Stimulated activated CD8-positive, alpha-beta memory T cell treated with anti-CD3 and anti-CD28 coated beads, Interleukin-7, amount 100 ng/mL, for 4 hours (primary cell): ENCODE measurements at places on chromosomes 12 and 14.

DNA sequence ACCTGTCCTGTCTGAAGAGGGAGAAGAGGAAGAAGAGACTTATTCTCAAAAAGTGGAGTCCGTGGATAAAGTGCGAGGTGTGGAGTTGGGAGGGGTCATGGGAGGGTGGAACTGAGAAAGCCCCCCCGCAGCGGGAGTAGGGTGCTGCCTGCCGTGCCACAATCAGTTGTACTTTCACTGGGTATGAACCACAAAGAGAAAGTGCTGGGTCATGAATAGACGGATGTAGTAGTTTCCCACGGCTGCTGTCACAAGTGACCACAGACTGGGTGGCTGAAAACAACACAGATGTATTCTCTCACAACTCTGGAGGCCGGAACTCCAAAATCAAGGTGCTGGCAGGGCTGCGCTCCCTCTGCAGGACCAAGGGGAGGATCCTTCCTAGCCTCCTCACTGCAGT, 5.5 kb downstream of the DNAH10 start:
- peak; percentile 22 for DNase-seq

DNA sequence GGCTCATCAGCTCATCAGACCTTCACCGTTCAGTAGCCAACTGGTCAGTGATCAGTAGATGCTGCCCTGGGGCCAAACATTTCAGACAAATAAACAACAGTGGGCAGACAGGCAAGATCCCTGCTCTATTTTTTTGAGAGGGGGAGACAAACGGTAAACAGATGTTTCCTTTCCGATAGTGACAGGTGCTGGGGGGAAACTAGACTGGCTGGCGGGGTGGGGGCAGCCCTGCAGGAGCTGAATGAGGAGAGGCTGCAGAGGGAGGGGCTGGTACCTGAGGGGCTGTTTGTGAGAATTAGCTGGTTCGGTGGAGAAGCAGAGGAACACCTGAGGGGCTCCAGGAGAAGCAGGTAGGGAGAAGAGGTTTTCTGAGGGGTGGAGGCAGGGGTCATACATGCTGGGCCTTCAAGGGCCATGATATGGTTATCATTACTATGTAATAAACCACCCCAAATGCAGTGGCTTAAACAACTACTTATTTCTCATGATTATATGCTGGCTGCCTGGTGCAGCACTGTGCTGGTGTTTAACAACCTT, 8.2 kb upstream of the GOLGA3 start:
- DNase-seq, result no peak

DNA sequence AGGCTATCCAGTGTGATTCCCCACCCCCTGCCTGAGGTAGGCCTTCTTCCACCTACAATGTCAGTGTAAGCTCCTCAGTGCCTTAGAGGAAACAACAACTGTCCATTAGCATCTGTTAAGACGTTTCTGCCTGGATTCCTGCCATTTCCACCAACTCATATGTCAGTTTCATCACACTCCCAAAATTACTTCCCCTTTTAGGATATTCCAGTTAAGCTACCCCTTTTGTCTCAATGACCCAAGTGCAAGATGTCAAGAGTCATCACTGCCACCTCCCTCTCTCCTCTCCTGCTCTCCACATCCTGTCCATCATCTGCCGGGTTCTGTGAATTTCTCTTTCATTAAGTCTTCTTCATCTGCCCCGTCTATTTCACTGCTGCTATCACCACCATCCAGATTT, 189.4 kb downstream of the DPF3 start:
- DNase-seq, result no peak

DNA sequence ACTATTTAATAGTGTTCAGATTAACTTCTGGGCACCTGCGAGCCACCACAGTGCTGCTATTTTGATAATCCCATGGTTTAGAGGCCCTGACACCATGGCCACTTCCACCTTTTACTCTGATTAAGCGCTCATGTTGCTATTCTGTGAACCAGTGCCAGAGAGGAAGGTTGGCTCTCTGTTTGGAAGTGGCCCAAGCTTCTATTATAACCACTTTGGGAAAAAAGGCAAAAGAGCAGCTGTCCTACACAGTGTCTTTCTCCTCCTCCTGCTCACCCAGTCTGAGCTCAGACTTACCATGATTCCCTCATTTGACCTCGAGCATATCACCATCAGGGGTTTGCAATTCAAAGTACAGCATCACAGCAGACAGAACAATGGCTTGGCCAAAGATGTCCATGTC, 23.3 kb downstream of the DYRK2 start:
- DNase-seq, result no peak

GRCh38 chr12:131597333-131597732, 113.6 kb upstream of the SFSWAP start:
- no peak for DNase-seq

GRCh38 chr14:68932231-68932630, 46.9 kb downstream of the ACTN1 start:
- no peak for DNase-seq

- DNase-seq, result no peak
Observed at GRCh38 chr12:128474916-128475315, 207.9 kb downstream of the TMEM132C start.

DNA sequence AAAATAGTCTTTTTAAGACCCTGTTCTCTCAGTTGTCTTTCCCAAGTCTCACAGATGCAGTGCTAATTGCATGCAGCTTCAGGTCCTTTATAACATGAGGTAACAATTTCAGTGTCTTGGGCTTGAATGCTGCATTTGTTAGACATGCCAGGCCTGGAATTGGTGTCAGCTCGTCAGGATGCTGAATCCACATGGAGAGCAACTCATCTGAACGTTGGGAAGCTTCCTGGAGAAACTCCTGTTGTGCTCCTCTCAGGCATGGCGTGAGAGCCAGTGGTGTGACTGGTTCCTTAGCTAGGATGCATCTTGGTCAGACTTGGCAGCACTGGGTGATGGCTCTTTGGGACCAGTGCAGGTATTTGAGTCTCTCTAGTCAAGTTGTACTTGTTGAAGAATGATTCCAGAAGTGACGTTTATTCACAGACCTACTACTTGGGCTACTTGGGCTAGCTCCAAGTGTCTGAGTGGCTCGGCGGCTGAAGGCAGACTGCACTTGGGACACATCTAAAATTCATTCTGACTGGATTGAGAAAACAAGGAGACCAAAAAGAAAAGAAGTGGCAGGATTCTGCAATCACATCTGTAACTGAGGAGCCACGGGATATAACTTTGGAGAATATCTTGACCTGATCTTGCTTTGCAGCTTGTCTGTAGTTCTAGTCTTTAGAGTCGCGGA, 134.8 kb upstream of the ARHGAP5 start:
- no peak for DNase-seq

DNA sequence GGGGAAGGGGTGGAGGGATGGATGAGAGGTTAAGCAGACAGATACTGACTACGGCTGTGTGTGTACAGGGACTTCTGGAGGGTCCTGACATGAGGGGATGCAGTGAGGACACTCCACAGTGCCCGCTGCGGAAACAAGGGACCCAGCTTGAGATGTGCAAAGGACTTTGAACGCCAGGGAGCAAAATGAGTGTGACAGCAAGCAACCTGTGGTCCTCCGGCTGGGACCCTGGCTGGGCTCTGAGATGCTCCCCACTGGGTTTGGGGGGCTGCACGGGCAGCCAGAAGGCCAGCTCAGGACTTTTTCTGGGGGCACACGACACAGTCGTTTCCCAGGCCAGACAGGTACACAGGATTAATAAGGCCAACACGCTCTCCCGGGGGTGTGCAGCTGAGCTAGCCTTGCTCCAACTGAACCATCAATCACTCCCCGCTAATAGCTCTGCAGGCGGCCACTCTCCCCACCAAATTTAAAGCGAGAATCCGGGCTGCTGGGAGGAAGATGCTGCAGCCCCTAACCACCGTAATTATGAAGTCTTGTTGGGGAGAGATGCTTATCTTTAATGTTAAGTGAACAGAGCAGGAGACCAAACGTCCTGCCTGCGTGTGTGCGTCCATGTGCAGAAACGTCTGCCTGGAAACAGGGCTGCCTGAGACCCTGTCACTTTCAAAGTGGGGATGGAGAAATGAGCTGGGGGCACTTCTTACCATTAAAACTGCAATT, 51.6 kb upstream of the DLK1 start:
- DNase-seq, result no peak

GRCh38 chr12:110733900-110734299, 8.8 kb downstream of the PPP1CC start:
- no peak for DNase-seq

GRCh38 chr12:62681306-62681705, 214.7 kb downstream of the MON2 start:
- no peak for DNase-seq

GRCh38 chr12:6226002-6226678, 25.9 kb downstream of the CD9 start:
- no peak for DNase-seq

DNA sequence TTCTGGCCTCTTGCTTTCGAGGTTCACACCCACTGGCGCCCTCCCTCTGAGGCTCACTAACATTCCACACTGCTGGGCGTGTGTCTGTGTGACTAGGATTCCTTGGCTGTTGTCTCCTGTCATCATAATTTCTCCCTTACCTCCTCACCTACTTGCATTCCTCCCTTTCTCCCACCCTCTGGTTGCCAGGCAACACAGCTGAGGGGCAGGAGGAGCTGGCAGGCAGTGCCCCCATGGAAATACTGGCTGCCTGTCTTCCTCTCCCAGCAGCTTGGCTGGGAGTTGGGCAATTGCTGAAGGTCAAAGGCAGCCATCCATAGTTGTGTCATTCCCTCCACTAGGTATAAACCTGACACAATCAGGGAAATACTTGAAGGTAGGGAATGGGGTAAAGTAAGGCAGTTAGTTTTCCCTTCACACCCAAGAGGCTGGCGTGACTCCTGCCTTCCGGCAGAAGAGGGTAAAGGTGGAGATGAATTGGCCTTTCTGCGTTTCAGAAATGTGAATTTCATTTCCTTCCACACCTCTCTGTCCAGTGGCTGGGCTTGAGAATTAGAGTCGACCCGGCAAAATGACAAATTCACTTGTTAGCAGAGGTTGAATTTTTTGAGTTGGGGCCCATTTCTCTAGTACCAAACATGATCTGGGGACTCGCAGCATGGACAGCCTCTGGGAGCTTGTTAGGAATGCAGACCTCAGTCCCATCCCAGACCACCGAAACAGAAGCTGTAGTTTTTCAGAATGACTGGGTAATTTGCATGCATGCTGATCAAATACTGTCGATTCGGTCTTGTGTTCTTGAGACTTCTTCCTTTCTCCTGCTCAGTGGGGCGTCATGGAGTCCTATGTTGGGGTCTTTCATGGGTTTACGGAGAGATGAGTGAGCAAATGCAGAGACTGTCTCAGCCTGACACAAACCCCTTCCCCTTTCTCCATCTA, 24.3 kb upstream of the EMP1 start:
- no peak for DNase-seq

DNA sequence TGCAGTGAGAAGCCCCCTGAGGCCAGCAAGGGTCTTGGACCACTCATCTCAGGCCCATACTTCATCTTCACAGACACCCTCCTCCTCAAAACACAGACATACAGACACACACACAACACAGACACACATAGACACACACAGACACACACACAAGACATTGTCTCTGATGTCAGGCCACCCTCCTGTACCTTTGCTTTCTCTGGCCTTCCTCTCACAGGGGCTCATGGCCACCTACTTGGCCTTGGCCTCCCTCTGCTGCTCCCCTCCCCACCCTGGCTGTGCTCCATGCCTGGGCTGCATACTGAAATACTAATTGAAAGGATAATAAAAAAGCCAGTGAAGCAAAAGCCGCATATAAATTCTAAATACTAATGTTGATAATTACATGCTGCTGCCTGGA, 1.6 kb upstream of the SYNDIG1L start:
- no peak for DNase-seq

- DNase-seq, result no peak
Observed at GRCh38 chr12:39239490-39240486, 203.1 kb downstream of the KIF21A start.

GRCh38 chr14:69077841-69078240, 75.1 kb downstream of the DCAF5 start:
- DNase-seq, result no peak

DNA sequence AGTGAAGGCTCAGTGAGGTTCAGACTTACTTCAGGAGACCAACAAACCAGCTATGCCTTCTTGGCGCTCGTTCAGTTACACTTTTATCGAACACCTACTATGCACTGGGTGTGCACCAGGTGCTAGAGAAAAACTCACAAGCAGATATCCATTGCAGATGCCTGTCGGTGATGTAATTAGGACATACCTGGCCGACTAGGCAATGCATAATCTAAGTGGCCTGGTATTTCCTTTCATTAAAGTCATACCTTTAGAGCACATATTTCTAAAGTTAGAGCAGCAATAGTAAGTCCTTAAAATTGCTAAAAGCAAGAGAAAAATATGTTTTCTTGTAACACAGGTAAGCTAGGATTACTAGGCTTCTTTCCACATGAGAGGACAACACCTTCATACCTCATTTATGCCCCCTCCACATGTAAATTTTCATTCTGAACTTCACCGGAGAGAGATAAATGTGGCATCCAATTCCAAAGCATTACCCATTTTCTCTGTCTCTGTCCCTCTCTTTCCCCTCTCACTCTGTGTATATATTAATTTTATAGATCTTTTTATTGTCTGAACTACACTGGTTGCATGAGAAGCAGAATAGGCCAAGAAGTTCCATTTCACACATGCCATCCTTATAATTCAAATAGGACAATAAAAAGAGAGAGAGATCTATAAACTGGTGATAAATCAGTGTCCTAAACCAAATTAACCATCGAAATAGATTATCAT, 242.2 kb downstream of the SPTSSA start:
- DNase-seq, result no peak

- no peak for DNase-seq
Observed at GRCh38 chr14:22388669-22389595, 200.1 kb downstream of the DAD1 start.

DNA sequence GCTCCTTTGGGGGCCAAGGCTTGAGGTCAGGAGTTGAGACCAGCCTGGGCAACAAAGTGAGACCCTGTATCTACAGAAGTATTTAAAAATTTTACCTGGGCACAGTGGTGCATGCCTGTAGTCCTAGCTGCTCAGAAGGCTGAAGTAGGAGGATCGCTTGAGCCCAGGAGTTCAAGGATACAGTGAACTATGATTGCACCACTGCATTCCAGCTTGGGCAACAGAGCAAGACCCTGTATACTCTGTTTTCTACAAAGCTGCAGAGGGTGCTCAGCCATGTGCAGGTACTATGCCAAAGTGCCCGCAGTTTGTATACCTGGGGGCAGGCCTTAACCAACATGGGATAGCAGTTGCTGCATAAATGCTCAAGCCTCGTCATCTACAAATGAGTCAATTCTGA, 26.8 kb upstream of the CDKL1 start:
- DNase-seq, result no peak
